NCI-H187 (cell line): ENCODE measurements at places on chromosomes 1 and 21.

GRCh38 chr1:143699115-143699514 is 272.7 kb downstream of the FAM72C start:
- DNase-seq = no peak

DNA sequence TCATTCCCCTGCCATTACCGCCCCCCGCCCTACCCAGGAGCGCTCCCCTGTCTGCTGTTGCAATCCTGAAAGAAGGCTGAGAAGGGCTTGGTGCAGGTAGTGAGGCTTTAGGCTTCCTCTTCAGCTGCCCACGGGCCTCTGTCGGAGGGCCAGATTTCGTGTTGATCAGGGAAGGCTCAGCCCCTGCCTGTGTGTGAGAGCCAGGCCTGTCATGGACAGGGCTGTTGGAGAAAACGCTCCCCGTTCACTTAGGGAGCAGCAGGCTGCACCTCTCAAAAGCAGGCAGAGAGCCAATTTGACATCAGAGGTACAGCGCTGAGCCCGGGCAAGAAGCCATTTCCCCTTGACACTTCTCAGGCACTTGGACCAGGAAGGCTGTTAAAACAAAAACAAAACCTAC is 19.0 kb downstream of the TEX35 start:
- DNase-seq = no peak

DNA sequence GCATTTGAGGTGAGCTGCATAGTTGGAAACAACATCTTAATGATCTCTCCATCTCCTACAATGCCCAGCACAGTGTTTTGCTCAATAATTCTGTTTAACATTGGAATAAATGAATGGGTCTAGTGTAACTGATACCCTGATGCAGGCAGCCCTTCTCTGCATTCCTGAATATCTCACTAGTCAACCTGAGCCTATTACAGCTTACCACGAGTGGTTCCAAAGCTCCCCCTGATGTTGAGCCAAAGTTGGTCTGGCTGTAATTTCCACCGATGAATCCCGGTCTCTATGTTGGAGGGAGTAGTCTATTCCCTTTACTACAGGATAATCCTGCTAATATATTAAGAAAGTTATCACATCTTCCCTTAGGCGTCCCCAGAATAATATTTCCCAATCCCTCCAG is 63.8 kb downstream of the ZBTB18 start:
- DNase-seq = no peak

DNA sequence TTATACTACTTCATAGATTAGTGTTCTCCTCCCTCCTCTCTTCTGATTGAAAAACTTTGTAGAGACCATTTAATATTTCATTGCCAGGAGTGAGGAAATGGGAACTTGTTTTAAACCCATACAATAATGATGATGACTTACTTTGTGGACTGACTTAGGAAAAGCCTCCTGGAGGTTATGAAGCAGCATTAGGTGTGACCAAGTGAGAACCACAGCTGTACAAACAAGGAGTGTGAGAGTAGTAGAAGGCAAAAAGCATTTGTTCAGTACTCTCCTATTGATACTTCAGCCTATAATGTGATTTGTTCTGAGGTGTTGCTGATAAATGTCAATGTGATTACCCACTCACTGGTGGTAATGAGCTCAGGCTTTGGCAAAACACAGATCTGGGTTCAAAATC is 8.4 kb downstream of the TIPRL start:
- DNase-seq = no peak

- DNase-seq = no peak
These were observed 38.3 kb downstream of the ELK4 start for GRCh38 chr1:205593532-205593931.

DNA sequence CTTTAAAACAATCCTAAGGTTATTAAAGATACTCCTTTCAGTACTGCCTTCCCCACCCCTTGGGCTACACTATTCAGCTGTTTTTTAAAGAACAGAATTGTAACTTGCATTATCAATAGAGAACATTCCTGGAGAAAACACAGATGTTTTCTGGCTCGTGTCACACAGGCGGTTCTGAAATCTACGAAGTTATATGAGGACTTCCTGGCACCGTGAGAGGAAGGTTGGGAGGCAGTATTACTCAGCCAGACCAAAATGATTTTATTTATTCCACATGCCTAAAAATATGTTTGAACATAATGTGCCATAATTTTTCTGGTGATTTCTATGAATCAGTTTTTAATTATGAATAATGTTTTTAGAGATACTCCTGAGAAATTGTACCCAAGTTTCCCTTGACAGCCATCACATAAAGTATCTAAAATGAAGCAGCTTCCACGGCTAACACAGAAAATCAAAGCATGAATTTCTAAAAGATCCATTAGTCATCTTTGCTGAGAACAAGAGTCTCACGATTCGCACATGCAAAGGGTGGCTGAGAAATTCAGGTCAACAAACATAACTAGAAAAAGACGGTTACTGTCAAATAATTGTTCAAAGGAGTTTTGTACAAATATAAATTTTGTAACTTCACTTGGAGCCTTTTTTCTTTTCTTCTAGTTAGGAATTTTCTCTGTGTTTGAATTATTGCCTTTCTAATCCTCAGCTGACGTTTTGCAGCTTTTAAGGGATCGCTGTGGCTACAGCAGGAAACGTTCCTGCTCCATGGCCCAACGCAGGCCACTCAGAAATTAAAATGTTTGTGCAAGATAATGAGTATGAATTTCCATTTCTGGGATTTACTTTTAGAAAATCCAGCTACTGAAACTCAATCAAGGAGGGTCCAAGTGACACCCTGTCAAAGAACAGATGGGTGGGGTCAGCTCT is 8.0 kb upstream of the SIM2 start:
- no peak for DNase-seq

DNA sequence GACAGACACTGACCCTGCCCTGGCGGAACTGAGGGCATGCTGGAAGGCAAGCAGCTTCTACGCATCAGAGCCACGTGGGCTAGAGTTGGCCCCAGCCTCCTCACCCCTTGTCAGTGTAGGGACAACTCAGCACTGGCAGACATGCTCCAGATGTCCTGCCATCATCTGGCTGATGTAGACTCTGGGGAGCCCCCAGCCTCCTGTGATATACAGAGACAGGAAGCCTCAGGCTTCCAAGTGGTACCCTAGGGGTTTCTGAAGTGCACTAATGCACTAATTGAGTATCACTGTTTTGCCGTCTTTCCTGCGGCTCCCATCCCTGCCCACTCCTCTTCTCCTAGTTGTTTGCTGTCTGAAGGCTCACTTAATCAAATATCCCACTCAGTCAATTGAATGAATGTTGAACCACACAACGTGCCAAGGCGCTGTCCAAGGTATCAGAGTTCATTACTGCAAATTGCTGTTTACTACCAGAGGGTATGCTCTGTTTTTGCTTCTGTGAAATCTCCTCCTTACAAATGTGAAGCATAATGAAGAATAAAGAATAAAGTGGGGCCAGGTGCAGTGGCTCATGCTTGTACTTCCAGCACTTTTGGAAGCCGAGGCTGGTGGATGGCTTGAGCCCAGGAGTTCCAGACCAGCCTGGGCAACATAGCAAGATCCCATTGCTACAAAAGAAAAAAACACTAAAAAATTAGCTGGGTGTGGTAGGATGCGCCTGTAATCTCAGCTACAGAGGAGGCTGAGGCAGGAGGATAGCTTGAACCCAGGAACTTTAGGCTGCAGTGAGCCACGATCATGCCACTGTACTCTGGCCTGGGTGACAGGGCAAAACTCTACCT is 76.4 kb upstream of the ZBTB18 start:
- peak; percentile 2 for DNase-seq

DNA sequence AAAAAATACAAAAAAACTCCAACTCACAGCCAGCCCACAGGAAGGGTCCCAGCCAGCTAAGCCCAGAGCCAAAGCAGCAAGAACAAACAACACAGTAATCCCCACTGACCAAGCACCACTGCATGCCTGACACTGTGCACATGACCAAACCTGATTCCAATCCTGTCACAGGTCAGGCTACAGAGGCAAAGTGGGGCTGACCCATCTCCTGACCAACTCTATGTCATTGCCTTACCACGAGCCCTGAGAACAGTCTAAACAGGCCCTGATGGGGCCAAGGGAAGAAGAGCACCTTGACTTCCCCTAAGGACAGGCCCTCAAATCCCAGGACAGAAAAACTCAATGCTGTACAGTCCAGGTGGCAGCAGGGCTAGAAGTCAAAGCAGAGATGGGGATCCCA is 2.4 kb downstream of the LSS start:
- no peak for DNase-seq

DNA sequence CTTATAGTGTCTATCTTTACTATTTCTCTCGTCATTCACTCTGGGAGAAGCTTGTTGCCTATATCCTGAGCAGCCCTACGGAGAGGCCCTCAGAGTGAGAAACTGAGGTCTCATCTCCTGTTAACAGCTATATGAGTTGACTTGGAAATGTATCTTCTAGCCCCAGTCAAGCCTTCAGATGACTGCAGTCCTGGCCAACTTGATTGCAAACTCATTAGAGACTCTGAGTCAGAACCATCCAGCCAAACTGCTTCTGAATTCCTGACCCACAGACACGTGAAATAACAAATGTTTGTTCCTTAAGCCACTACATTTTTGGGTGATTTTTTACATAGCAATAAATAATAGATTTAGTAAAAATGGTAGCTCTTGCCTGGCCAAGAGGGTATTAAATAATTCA is 3.9 kb upstream of the ZBED6 start:
- DNase-seq = no peak

DNA sequence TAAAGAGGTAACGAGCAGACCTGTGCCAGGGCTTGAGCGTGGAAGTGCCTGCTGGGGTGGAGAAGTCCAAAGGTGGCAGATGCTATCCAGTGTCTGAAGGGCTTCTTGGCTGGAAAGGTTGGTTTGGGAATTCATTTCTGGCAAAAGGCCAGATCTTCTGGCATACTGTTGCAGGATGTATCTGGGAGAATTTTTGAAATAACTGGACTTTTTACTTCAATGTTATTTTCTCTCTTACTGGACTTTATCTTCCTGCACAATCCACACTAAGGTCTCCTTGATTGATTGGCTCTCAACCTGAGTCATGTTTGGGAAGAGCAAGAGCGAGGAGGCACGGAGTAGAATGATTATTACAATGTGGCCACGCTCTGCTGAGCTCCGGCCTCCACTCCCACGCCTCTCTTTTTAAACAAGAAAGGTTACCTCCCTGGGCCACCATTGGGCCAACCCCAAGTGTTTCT is 278.4 kb downstream of the TM2D1 start:
- DNase-seq = no peak

DNA sequence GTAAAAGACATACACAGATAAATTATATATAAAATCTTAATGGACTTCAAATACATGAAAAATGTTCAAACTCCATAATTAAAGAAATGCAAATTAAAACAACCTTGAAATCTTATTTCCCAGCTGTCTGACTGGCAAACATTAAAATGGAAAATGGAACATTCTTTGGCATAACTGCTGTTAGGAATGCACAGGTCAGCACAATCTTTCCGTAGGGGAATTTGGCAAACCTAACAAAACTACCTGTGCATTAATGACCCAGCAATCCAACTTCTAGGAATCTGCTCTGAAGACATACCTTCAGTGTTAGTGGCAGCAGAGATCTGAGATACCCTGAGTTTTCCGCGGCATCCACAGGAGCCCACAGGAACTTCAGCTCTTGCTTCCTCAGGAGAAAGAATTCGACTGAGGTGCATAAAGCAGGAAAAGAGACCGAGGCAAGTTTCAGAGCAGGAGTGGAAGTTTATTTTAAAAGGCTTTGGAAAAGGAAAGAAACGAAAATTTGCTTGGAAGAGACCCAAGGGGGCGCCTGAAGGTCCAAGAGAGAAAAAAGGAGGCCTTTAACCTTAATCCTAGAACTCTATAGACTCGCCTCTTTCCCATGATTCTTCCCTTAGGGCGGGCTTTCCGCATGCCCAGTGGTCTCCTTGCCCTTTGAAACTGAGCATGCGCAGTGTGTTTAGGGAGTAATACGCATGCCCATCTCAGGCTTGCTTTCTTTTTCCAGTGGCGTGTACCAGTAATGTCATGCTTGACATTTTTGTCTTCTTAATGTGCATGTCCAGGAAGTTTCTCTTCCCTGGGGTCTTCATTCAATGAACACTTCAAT is 24.8 kb downstream of the LYPD8 start:
- no peak for DNase-seq

DNA sequence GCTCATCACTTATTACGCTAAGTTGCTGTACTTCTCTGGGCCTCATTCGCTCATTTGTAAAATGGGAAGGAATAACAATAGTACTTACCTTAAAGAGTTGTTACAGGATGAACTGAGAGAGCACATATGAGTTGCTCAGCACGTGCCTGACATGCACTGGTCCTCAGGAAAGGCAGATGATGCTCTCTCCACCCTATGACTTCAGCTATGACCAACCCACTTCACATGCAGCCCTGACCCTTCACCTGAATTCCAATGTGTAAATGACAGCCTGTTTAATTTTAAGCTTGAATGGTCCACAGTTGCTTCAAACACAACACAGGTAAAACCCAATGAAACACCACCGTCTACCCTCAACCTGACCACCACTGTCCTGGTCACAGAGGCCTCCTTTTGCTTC is 32.9 kb downstream of the GADD45A start:
- no peak for DNase-seq

DNA sequence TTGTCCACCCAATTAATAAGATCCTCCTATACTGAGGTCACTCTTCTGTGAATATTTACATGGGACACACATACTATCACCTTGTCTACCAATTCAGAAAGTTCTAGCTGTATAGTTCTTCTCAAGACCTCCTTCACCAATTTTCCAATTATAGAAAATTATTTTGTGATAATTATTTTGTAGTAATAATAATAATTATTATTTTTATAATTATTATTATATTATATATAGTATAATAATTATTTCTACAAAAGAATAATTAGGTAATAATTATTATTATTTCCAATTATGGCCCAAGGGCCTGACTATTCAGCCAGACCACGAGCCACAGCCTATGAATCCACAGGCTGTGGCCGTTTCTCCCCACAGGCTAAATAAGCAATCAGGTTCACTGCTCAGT is 164.1 kb upstream of the IGSF21 start:
- no peak for DNase-seq

- no peak for DNase-seq
These were observed 322.1 kb upstream of the LYPLAL1 start for GRCh38 chr1:218851586-218851985.

GRCh38 chr21:31964692-31965091 is 91.9 kb downstream of the HUNK start:
- no peak for DNase-seq

DNA sequence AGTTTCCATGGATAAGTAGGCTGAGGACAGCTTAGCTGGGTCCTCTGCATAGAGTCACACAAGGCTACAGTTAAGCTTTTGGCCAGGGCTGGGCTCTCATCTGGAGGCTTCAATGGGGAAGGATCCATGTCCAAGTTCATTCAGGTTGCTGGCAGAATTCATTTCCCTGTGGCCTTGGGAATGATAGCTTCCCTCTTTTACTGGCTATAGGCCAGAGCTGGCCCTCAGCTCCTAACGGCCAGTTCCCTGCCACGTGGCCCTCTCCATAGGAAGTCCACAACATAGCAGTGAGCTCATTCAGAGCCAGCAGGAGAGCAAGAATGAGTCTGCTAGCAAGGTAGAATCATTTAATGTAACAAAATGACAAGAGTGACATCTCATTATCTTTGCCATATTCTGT is 15.1 kb upstream of the PODN start:
- DNase-seq = no peak
